ENCODE measurements at places on chromosomes 13 and 19.

DNA sequence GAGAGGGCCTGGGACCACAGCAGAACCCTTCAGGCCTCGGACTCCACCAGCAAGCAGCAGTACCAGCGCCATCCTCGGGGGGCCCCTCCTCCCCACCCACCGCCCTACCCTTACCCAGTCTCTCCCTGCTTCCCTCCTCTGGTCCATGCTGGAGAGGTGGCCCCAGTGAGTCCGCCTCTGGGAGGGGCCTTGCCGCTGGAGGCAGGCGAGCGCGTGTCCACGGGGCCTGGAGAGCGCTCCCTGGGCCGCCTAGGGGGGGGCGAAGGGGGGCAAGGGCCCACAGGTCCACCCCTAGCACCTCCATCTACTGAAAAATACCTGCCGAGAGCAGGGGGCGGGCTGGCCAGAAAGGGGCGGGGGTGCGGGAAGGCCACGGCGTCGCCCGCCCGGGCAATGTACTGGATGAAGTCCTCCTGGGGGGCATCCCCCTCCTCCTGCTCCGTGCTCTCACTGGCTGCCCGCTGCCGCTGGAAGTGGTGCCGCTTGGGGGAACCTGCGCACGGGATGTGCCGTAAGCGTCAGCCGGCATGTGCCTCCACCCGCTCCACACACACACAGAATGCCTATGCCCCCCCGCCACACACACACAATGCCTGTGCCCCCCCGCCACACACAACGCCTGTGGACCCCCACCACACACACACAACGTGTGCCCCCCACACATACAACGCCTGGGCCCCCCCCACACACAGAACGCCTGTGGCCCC is 6.9 kb downstream of the CBARP start:
- DNase-seq = no peak

GRCh38 chr19:17339088-17339741 is 1.9 kb downstream of the GTPBP3 start:
- no peak for DNase-seq

DNA sequence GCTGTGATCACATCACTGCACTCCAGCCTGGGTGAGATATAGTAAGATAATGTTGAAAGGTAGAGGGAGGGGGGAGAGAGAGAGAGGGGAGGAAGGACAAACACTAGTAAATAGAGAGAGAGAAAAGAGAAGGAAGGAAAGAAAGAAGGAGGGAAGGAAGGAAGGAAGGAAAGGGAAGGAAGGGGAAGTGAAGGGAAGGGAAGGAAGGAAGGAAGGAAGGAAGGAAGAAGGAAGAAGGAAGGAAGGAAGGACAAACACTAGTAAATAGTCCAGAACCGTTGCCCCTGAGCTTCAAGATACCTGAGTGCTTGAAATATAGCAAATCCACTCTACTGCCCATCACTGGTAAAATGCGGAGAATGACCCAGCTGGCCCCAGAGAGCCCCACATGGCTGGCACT is 156.5 kb upstream of the ZNF507 start:
- DNase-seq = no peak

DNA sequence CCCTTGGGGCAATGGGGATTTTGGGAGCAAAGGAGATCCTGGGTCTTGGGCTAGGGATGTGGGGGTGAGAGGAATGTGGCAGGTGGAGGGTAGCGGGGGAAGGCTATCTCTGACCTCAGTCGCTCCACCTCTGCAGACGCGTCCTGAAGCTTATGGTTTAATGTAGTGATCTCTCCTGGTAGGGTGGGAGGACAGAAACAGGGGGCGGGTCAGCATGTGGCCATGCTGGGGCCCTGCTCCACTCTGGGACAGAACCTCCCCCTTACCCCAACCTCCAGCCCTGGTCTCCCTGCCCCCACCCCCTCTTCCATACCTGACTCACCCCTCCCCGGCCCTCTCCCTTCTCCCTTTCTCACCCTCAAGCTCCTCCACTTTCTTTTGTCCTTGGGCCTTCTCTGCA is 1.4 kb downstream of the BST2 start:
- DNase-seq = no peak

DNA sequence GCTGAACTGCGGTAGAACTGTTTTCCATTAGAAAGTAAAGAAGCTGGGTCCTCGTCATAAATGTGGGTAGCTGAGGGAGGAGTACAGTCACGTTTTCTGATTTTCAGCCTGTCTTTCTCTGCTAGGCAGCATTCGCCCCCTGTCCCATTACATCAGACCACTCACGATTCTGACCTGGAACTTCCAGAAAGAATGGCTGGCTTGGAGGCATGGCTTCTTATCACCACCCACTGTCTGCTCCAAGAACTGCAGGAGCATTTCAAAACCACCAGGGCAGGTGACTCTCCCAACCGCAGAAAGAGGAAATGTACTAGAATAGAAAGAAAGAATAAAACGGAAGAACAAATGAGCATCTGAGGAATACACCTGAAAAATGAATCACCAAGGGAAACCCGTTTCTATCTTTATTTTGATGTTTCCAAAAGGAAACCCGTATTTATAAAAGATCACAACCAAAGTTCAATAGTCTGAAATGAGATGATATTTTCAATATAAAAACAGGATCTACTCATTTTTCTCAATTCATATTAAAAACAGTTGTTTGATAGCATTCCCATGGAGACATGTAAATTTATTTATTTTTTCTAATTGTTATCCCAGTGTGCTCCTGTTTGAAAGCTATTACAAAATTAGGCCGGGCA is 22.1 kb upstream of the POMP start:
- no peak for DNase-seq

- peak; percentile 88 for DNase-seq
Observed at GRCh38 chr19:38769635-38770211, 3.6 kb downstream of the LGALS7 start.

DNA sequence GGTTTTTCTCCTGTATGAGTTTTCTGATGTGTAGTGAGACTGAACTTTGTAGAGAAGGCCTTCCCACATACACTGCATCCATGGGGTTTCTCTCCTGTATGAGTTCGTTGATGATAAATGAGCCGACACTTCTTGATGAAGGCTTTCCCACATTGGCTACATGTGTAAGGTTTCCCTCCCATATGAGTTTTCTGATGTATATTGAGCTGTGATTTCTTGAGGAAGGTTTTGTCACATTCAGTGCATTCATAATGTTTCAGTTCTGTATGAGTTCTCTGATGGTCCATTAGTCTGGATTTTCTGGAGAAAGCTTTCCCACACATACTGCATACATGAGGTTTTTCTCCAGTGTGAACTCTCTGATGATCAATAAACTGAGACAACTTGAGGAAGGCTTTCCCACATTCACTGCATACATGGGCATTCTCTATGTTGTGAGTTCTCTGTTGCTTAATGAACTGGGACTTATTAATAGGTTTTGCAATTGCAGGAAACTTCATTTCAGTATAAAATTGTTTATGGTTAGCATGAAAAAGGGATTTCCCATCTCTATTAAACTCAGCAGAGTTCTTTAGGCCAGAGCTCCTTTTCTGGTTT is 7.5 kb upstream of the ZNF350 start:
- no peak for DNase-seq

- DNase-seq = no peak
Observed at GRCh38 chr13:92473765-92474475, 752.7 kb upstream of the GPC6 start.

- no peak for DNase-seq
Observed at GRCh38 chr19:49852631-49853126, 1.7 kb downstream of the PTOV1 start.

DNA sequence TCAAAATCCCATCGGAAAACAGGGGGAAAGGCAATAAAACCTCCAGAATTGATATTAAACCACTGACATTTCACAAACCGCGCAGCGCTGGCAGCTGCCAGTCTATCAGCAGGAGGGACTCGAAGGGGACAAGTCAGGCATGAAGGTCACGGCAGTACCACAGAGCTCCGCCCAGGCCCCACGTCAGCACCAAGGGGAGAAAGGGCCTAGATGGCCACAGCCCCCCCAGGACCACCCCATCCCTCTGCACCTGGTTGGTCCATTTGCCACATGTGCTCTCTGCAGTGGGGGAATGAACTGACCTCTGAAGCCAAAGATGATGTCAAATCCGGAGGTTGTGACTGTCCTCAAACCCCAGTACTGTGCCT is 9.5 kb upstream of the VSTM2B start:
- no peak for DNase-seq

GRCh38 chr19:14148751-14149410 is 12.5 kb upstream of the ASF1B start:
- no peak for DNase-seq

GRCh38 chr13:113786262-113786841 is 27.3 kb downstream of the TMEM255B start:
- DNase-seq = no peak

DNA sequence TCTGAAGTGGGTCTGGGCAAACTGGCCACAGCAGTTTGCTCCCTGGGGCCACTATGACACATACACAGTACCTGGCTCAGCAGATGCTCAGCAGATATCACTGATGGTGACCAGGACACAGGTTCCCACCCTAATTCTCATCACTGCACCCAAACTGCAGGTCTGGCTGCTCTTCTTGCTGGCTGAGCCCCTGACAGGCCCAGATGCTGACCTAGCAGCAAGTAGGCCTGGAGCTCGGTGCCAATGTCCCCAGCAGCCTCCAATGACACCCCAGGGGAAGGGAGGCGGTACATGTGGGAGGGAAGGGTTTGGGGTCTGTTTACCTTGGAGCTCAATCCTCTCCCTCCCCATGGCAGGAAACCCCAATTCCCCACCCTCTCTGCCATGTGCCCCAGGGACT is 5.1 kb downstream of the UBE2S start:
- no peak for DNase-seq

- DNase-seq = no peak
Observed at GRCh38 chr13:23987331-23987894, 90.1 kb upstream of the C1QTNF9B start.

- no peak for DNase-seq
Observed at GRCh38 chr13:46010148-46010547, 42.4 kb downstream of the ZC3H13 start.

GRCh38 chr19:48836089-48837017 is at the start of gene HSD17B14:
TSS of gene HSD17B14 (minus strand) at chr19:48836491. CDS start at chr19:48836411, 80 bp downstream.
- no peak for DNase-seq

- no peak for DNase-seq
Observed at GRCh38 chr13:31049083-31049482, 112.6 kb downstream of the HSPH1 start.

DNA sequence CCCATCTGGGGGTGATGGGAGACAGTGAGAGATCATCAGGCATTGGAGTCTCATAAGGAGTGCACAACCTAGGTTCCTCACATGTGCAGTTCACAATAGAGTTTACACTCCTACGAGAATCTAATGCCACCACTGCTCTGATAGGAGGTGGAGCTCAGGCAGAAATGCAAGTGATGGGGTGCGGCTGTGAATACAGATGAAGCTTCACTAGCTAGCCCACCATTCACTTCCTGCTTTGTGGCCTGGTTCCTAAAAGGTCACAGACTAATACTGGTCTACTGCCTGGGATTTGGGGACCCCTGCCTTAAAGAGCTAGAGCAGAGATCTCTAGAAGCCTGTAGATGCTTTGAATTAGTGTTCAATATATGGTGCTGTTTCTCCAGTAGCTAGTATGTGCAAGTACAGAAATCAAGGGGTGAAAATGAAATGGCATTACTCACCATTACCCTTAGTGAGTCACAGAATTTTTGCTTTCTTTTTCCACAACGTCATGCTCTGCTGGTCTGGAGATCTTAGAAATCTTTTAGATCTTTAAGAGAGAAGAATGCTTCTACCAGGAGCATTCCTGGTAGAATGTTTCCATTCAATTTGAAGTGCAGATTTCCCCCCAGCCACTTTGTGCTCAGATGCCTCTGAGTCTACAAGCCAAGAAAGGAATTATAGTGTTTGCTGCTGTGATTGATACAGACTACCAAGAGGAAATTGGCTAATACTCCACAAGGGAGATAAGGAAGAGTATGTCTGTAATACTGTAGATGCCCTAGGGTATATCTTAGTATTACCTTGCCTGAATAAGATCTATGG is 2301.2 kb downstream of the PCDH9 start:
- no peak for DNase-seq

- no peak for DNase-seq
Observed at GRCh38 chr13:50189450-50189849, 174.2 kb downstream of the KCNRG start.

GRCh38 chr13:101661839-101662238 is 209.4 kb downstream of the ITGBL1 start:
- DNase-seq = no peak

GRCh38 chr19:55675661-55676354 is 782 bp downstream of the EPN1 start:
- DNase-seq = no peak

- no peak for DNase-seq
Observed at GRCh38 chr13:60944016-60944415, 471.6 kb downstream of the PCDH20 start.

DNA sequence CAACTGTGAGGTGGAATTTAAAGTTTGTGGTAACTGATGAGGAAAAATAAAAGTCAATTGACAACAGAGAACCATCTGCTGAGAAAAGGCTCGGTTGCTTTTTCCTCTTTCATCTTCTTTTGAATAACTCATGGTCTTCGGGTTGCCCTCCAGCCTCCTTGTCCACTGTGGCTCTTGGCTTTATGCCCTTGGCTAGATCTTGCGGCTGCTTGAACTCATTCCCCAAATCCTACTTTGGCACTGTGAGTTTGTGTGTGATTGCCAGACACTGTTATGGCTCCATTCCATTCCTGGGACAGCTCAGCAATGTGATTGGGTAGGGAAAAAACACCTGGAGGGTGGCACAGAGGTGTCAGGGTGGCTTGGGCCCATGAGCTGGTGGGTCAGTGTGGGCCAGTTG is 387.4 kb downstream of the DLEU7 start:
- DNase-seq = no peak

GRCh38 chr19:45820413-45821102 is 5.5 kb upstream of the RSPH6A start:
- DNase-seq = no peak

DNA sequence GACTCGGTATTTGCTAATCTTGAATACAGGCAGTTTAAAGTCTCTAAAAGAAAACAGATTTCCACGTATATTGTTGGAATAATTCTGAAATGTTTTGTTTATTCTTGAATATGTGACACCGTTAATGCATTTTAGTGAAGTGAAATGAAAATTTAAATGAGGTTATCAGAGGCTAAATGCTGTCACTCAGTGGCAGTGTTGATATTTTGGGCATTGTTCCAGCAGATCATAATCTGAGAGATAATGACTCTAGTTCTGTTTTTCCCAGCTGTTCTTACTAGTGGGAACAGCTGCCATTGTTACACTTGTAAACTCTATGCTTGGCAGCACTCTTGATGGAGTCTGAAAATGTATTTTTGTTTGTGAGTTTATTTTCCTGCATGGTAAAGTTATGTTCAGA is 365.6 kb upstream of the SLC10A2 start:
- no peak for DNase-seq

GRCh38 chr19:48659768-48660167 is 13.0 kb downstream of the NTN5 start:
- DNase-seq = no peak

GRCh38 chr13:65915195-65915594 is 1314.9 kb downstream of the PCDH9 start:
- no peak for DNase-seq

GRCh38 chr13:78020861-78021260 is 102.2 kb upstream of the EDNRB start:
- no peak for DNase-seq

DNA sequence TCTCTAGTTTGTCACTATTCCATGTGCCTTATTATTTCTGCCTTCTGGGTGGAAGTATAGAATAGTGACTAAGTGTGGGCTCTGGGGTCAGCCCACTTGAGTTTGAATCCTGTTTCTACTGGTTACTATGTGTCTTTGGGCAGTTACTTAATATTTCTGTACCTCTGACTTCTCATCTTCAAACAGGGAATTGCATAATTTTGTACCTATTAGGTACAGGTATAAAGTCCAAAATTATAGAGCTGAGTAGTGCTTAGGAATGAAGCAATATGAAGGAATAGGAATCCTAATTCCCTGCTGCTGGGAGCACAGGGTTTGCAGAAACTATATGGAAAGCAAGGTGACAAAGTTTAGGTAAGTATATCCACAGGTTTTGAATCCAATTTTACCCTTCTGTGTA is 564.5 kb downstream of the GPC5 start:
- no peak for DNase-seq

Measured in stimulated activated CD8-positive, alpha-beta memory T cell treated with anti-CD3 and anti-CD28 coated beads, Interleukin-2, amount 100 ng/mL, for 1 hour (primary cell).